ENCODE measurements at places on chromosomes 2 and 18. TPM values are rescaled to one million over a fixed set of nuclear protein-coding genes. Genes with fewer than 3 reads are reported as not detected.

DNA sequence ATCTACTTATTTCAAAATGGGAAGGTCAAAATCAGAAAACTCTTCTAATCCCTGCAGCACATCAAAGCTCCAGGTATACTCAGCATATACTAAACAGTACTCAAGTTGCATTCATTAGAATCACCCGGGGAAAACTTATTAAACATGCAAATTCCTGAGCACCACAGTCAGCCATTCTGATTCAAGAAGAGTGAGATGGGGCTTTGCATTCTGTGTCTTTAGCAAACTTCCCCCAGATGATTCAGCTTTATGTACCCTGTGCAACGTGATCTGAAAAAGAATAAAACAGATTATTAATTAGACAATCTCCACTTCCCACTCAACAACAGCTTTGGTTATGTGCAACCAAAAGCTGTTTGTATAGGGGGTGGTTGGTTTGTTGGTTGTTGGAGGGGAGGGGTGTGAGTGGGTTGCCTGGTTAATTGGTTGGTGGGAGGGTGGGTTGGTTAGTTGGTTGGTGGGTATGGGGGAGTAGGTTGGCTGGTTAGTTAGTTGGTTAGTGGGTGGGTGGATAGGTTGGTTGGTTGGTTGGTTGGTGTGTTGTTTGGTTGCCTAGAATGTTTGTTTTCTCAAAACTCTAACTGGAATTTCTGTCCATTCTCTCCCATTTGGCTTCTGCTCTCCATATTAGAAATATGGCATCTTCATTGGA, 112.5 kb upstream of the AGAP1 start:
- DNase-seq = no peak
- H3K4me3 ChIP-seq = no peak overlapping the region
- H3K4me1 ChIP-seq = no peaks in the 10 kb centered on the region
- H3K27me3 ChIP-seq = no peaks in the 10 kb centered on the region
- H3K36me3 ChIP-seq = no peaks in the 10 kb centered on the region

DNA sequence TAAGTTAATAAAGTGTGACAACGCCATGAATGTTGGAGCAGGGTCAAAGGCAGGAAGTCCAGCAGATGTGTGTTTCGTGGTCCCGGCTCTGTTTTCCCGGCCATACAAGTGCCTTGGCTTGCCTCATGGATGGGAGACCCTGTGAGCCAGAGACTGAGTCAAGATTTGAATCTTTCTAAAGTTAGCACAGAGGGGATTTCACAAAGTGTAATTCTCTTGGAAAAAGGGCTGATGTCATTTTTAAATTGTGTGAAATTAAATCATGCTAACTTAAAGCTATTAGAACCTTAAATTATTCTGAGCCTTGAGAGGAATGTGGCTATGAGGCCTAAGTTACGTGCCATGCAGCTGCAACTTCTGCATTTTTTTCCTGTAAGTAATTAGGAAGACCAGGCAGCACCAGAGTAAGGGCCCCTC, 38.3 kb upstream of the RALBP1 start:
- no peak overlapping the region for H3K27ac ChIP-seq
- H3K27me3 ChIP-seq = no peaks in the 10 kb centered on the region
- no peak for DNase-seq
- no peaks in the 10 kb centered on the region for H3K36me3 ChIP-seq

DNA sequence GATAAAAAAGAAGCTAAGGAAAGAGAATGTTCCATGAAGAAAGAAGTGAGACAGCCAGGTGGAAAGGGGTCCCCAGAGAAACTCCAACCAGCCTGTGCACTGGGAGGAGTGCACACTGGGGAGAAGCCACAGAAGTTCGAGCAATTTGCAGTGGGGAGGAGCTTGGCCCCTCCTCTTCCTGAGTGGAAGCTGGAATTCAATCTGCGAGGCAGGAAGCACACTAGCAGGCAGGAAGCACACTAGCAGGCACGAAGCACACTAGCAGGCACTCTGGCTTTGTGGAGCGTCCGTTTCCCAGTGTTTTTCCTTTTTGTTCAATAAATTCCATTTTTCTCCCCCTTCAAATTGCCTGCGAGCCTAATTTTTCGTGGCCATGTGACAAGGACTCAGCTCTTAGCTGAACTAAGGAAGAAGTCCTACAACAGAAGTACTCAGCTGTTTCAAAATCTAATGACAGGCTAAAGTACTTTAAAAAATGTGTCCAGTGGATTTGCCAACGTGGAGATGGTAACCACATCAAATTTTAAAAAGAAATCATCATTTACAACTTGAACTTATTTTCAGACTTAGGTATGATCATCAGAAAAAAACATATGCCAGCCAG, 21.4 kb upstream of the SPIRE1 start:
- no peak for DNase-seq
- H3K27ac ChIP-seq = peak overlapping the region; percentile 63
- peak overlapping the region; percentile 20 for H3K4me3 ChIP-seq
- no peaks in the 10 kb centered on the region for H3K4me1 ChIP-seq
- H3K36me3 ChIP-seq = peaks cover 17% of the 10 kb centered on the region

DNA sequence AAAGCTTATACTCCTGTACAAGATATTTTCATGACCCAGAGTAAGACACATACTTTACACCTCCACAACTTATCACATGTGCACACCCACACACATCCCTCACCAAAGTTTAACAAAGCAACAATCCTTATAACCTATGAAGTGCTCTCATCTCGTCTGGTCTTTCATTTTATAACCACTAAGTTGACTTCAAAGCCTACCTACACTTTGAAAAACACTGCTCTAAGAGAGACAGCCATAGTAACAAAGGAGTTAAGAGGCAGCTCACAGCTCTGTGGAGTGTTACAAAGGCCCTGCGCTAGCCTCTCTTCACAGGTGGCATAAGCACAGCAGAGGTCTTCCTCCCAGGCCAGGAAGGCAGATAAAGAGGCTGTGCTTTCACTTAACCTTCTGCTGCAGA, 69.7 kb upstream of the TMEM200C start:
- H3K4me1 ChIP-seq = no peaks in the 10 kb centered on the region
- DNase-seq = no peak
- H3K4me3 ChIP-seq = no peak overlapping the region
- no peaks in the 10 kb centered on the region for H3K36me3 ChIP-seq
- H3K27ac ChIP-seq = no peak overlapping the region
- no peaks in the 10 kb centered on the region for H3K27me3 ChIP-seq

GRCh38 chr2:58541511-58541910, 300.4 kb upstream of the FANCL start:
- no peak overlapping the region for H3K27ac ChIP-seq
- no peaks in the 10 kb centered on the region for H3K27me3 ChIP-seq
- no peaks in the 10 kb centered on the region for H3K4me1 ChIP-seq
- no peak overlapping the region for H3K4me3 ChIP-seq
- no peaks in the 10 kb centered on the region for H3K36me3 ChIP-seq

DNA sequence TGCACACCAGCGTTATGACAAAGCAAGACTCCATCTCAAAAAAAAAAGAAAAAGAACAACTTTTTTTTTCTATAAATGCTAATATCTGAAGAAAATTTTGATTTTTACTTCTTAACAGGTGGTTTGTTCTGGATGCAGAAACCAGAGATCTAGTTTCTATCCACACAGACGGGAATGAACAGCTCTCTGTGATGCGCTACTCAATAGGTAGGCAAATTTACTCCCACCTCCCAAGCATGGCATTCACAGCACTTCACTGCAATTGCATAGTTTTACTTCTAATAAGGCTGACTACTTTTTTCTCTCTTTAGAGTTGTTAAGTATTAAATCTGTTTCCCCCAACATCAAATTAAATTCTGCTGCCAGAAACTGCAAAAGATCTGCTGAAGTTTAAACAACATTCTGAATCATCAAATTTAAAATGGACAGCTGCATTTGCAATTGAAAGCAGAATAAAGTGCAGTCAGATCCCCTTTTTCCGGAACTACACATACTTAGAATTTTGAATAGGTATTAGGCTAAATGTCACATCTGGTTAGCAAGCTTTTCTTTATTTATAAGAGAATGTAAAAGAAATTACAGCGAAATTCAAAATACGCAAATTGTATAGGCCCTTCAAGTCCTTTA, 45.1 kb downstream of the COX7A2L start:
- no peak overlapping the region for H3K27ac ChIP-seq
- no peak for DNase-seq
- no peaks in the 10 kb centered on the region for H3K4me1 ChIP-seq
- H3K36me3 ChIP-seq = peaks cover 12% of the 10 kb centered on the region
- no peaks in the 10 kb centered on the region for H3K27me3 ChIP-seq
- no peak overlapping the region for H3K4me3 ChIP-seq

DNA sequence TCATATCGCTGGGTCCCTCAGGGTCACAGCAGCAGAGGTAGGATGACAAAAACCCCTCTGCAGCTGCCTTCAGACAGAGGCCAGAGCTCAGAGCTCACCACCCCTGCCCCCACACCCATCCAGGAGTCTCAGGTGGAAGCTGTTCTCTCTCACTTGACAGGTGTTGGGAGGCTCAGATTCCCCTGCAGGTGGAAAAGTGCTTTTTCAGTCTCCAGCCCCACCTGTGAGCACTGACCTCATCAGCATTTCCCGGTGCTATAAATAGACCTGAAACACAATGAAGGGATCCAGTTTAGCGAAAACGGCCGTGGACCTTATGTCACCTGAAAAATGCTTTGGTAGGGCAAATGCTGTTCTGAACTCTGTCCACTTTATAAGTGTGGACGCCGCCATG, 254.9 kb downstream of the NDUFA10 start:
- H3K27ac ChIP-seq = no peak overlapping the region
- H3K36me3 ChIP-seq = no peaks in the 10 kb centered on the region
- no peak for DNase-seq
- H3K4me3 ChIP-seq = no peak overlapping the region
- peaks cover 4% of the 10 kb centered on the region for H3K4me1 ChIP-seq

DNA sequence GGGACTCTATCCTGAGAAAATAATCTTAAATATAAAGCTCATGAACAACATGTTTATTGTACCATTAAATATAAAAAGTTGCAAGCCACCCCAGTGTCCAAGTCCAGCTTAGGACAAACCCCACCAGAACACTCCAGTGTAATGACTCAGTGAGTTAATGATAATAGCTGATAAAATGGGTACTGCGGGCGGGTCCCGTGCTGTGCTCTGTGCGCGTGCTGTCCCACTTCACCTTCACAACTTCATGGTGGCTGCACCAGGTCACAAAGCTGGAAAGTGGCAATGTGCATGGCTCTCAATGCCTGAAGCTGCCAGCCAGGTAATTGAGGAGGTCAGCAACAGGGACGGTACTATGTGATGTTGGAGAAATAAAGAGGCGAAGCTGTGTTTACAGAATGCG, 18.6 kb downstream of the DGKD start:
- DNase-seq = no peak
- peaks cover 10% of the 10 kb centered on the region for H3K4me1 ChIP-seq
- H3K4me3 ChIP-seq = no peak overlapping the region
- H3K36me3 ChIP-seq = no peaks in the 10 kb centered on the region
- H3K27ac ChIP-seq = no peak overlapping the region
- H3K27me3 ChIP-seq = no peaks in the 10 kb centered on the region

Gene CXCR1
- 0.49 TPM for total RNA-seq

Gene ATP6V1B1
- not detected for total RNA-seq

Gene ALKAL2
- total RNA-seq = 17.4 TPM
